ENCODE measurements at places on chromosomes 5 and 9. TPM values are rescaled to one million over a fixed set of nuclear protein-coding genes. Genes with fewer than 3 reads are reported as not detected.

- peak; percentile 73 for DNase-seq
Observed at GRCh38 chr5:172110921-172111851, 76.8 kb downstream of the STK10 start.

The ZNG1E gene
- total RNA-seq = 51.1 TPM

GRCh38 chr9:94654165-94654894 is 15.0 kb upstream of the FBP1 start:
- DNase-seq = no peak

DNA sequence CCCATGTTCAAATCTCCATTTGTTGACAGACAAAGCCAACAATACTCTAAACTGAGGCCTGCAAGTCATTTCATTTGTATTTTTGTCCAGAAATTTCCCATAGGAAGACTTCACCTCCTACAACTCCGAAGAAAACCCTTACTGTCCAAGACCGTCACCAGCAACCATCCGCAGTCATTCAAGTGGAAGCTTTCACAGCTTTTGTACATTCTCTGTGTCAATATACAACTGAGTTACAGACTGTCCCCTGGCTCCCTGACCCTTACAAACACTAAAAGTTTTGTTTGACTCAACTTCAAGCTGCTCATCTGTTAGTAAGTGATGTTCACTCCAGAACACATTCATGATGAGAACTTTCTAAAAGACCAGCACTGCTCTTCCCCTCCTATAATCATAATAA is 210.1 kb downstream of the DEPDC1B start:
- DNase-seq = no peak

GRCh38 chr9:104997536-104997935 is 69.6 kb upstream of the ABCA1 start:
- no peak for DNase-seq

DNA sequence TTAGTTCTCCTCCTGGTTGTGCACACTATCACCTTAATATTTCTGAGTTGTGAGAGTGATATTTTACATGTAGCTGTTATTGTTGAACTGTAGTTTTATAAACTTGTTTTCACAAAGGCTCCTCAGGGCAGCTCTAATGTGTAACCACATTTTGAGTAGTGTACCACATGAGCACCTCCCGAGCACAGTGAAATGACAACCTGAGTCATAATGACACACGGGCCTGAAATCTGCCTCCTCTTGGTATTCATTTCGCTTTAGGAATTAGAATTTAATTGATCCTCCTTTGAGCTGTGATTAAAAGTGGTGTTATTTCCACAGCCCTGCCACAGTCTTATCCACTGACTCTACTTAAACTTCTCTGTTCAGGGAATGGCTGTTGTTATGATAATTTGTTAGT is 7.9 kb downstream of the MTRR start:
- DNase-seq = no peak

The SPOCK1 gene
- 67.8 TPM for total RNA-seq

DNA sequence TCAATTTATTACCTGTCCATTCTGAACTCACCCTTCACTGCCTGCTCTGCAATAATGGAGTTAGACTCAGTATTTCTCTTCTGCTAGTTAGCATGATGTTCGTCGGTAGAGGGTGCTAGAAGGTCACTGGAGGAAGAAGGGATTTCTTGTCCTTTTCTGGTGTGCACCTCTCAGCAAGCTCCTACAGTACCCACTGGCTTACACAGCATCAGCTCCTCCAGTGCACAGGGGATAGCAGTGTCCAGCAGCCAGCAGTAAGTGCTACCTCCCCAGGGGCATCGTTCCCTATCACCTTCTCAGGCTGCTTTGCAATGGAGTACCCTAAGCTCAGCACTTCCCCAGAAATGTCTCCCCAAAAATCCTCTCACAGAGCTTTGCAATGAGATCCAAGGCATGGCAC is 45.9 kb upstream of the APC start:
- DNase-seq = no peak

- DNase-seq = no peak
Observed at GRCh38 chr5:5882706-5883105, 460.2 kb downstream of the ICE1 start.

GRCh38 chr5:135822959-135823358 is 11.5 kb upstream of the SLC25A48 start:
- DNase-seq = no peak

DNA sequence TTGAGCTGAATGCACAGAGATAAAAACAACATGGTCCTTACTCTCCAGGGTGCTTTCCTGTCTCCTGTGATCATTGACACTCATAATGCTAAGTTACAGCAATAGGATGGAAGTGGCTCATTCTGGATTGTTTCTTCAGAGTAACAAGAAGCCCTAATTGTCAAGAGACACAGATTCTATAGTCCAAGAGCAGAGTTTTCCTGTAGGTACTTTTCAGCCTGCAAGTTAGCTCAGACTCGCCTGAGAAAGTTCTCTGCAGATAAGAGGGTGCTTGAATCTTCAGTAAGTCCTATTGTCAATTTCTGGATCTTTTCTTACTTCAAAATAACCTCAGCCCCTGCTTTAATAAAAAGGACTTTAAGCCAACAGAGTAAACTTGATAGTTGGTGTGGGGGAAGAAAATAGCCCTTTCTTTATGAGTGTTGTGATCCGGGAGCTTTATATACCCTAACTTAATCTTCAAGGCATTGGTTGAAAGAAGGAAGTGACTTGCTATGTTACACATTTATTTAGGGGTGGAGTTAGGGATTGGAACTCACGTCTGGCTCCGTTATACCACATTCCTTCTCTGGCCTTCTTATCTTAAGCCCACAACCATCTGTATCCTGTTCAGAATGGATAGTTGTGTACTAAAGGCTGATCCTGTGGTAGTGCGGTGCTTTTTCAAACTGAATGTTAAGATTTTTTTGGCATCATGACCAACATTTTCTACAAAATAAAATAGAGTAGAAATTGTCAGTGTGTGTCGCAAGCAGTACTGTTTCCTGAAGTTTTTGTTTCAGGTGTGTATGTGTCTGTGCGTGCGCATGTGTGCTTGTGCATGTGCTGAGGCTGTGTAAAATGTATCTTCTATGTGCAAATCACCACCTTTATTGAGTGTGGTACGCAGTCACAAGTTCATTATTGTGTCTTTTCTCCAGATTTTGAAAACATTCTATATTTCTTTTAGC is 173.9 kb downstream of the WDR70 start:
- no peak for DNase-seq

GRCh38 chr5:130528474-130528873 is 624.2 kb downstream of the CHSY3 start:
- no peak for DNase-seq

Measured in aorta (tissue), 5 donors.